ENCODE measurements at places on chromosomes 7 and 10.

GRCh38 chr10:97412891-97413304 is 11.8 kb upstream of the RRP12 start:
- no peak for DNase-seq

GRCh38 chr10:67790534-67791408 is 47.2 kb downstream of the DNAJC12 start:
- peak; percentile 29 for DNase-seq

DNA sequence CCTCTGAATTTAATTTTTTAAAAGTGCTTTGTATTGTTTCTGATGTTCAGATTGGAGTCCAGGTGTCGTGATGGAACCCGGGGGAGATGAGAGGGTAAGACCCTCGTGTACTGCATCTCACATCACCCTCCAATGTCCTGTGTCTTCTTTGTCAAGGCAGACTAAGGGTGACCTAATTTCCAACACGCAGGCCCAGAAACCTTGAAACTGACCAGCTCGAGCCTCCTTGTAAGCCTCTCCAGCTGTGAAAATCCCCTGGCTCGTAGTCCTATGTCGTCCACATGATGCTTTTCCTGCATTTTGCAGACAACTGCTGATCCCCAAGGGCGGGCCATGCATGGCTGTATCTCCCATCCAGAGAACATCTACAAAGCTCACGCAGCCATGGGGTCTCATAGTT is 220.2 kb downstream of the ARHGAP12 start:
- no peak for DNase-seq

DNA sequence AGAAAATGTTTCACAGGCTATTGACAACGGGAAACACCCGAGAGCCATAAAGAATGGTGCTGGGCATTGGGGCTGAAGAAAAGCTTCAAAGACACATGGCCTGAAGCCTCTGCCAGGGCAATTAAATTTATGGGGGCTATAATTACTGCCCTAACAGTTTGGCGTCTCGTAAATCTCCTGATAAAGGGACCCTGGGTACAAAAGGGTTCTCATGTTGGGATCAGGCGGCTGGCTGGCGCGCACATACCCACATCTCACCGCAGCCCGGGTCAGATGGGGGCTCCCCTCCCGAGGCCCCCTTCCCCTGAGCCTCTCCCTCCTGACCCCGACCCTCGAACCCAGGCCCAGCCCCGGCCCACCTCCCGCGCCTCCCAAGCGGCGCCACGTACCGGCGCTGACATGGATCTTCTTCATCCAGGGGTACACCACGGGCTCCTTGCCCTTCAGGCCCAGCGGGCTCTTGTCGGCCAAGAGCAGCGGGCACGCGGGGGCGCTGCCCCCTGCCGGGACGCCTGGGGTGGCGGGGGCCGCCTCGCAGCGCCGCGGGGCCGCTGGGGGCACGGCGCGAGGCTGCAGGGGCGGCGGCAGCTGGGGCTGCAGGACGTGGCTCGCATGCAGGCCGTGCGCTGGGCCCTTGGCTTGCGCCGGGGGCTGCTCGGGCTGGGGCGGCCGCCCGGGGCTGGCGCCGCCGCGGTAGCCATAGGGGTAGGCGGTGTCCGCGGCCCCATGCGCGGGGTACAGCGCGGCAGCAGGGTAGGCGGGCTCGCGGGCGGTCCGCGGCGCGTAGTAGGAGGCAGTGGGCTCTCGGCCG is 623 bp downstream of the HOXA4 start:
- no peak for DNase-seq

DNA sequence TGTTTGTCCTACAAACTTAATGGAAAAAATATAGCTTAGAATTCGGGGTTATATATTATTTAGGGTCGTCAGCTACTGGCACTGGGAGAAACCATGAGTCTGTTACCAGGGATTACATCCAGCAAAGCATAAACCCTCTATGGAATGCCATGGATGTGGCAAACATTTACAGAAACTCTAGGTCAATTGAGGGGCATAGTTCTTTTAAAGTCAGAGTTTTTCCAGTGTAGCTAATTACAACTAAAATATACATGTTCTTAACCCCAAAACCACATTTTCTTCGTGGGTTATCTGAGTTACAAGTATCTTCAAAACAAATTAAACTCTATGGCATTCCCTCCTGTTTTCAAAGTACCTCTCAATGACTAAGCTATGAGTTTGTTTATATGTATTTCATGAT is 99.3 kb upstream of the THSD7A start:
- DNase-seq, result no peak

DNA sequence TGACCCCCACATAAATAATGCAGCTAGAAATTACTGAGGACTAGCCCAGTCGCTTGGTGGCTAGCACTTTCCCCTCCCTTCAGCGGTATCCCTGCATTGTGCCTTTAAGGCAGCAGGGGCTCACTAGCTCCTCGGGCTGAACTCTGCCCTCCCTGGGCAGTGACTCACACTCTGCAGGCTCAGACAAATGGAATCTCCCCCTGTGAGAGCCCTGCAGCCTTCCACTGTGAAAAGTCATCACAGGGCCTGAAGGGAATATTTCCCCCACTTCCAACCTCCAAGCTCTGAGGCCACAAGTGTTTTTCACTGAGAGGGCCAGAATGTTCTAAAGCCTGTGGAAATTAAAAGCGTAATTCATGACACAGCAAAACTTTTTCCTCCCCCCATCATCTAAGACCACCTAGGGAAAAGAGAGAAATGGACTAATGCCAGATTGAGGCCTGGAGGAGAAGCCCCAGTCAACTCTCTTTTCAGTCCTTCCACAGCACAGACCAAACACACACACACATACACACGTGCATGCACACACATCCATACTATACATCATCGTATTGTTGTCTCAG is 93.6 kb upstream of the COL1A2 start:
- DNase-seq, result peak; percentile 98

DNA sequence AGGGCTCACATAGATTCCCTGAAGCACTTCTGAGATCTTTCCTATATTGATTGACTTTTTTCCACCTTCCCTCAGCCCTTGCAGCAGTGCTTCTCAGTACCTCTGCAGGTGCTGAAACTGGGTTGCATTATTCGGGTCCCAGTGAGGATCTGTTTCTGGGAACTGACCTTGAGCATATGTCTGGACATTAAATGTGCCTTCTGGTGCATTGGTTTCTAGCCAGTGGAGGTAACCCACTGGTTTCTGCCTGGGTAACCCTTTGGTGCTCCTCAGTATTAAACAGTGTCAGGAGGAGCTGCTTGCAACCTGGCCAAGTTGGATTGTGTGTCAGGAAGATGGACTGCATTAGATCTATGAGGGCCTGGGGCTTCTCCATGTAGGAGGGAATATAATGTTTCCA is 213.3 kb upstream of the KCND2 start:
- no peak for DNase-seq

GRCh38 chr7:104135760-104136558 is 71.9 kb downstream of the ORC5 start:
- no peak for DNase-seq

DNA sequence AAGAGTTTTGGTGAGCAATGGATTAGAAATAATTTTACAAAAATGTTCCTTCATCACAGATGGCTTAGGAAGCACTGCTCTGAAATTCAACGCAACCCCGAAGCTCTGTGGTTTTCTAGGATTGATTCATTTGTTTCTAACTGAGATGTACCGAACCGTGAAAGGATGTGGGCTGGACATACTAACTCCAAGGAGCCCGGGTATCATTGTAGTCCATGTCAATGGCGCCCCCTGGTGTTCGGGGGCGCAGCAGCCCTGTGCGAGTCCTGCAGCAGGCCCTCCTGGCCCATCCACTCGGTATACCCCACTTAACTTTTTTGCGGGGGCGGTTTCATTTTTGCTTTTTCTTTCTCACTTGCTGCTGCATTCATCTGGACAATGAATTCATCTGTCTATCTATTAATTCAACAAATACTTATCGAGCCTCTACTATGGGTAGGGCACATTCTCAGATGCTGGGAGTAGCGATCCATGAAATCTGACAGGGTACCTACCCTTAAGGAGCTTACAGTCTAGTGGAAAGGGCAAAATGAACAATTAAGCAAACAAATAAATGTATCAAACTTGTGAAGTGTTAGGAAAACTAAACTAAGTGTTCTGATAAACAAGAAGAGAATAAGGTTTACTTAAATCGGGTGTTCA is 25.2 kb upstream of the ITPRID1 start:
- no peak for DNase-seq

- DNase-seq, result no peak
These were observed 502.3 kb downstream of the SH2D4B start for GRCh38 chr10:81040031-81040430.

DNA sequence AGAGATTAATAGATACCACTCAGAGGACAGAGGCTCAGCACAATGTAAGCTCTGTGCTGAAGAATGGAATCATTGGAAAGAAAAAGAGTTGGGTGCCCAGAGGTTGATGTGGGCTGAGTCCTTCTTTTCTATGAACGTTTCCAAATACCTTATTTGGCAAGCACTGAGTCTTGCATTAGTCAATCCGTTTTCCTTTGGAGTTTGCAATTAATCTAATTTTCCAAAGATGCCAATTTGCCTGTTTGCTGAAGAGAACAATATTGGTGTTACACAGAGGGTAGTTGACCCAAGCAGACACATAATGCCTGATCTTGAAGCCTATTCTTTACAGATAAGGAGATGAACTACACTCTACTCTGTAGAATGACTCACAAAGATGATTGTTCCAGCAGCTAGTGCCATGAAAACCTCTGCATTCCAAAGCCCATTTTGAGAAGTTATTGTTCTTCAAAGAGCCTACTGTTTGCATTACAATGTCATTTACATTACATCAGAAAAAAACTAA is 55.4 kb upstream of the MET start:
- DNase-seq, result peak; percentile 36

All from IMR-90 (cell line).